AG10803 (cell line): ENCODE measurements at places on chromosomes 12 and 14.

DNA sequence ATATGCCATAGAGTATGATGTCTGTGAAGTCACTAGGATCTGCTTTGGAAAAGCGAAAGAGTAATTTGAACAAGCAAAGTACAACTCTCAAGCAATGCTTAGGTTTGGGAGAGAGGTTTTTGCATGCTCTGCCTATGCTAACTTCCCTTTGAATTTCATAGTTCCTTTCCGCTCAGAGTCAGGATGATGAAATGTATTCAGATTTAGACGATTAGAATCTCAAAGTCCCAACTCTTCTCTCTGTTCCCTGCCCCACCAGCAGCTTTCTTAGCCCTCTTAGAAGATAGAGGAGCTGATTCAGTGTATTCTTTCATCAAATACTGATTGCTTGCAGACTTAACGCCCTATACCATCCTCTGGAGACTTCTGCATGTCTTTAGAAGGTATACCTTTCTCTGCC lies 11.5 kb downstream of the RAB5B start:
- no peak for DNase-seq

DNA sequence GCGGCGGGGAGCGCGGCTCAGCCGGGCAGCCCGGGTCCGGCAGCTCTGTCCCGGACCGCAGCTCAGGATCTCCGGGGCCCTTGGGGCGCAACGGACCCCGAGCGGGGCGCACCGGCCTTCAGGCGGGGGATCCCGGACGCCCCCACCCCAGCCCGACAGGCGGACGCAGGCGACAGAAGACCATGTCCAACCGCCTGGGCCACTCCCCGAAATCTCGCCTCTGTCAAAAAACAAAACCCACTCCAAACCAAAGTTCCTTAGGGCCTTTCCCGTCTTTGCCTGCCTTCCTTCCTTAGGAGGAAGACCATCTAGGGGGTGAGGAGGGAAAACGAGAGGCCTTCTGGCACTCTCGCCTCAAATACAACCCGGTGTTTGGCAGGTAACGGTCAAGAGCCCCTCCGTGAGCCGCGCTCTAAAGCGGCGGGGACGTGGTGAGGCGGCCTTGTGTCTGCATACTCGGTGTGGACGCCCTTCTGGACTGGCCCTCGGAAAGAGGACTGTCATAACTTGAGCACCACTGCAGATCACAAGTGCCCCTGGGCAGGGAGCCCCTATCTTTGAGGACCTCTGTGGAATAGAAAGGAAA lies 604 bp downstream of the HCFC2 start:
- DNase-seq = peak; percentile 14

- no peak for DNase-seq
Measured at GRCh38 chr14:98958632-98959031, 313.4 kb downstream of the BCL11B start.

GRCh38 chr12:4293299-4293965 lies 19.9 kb downstream of the CCND2 start:
- DNase-seq = no peak

DNA sequence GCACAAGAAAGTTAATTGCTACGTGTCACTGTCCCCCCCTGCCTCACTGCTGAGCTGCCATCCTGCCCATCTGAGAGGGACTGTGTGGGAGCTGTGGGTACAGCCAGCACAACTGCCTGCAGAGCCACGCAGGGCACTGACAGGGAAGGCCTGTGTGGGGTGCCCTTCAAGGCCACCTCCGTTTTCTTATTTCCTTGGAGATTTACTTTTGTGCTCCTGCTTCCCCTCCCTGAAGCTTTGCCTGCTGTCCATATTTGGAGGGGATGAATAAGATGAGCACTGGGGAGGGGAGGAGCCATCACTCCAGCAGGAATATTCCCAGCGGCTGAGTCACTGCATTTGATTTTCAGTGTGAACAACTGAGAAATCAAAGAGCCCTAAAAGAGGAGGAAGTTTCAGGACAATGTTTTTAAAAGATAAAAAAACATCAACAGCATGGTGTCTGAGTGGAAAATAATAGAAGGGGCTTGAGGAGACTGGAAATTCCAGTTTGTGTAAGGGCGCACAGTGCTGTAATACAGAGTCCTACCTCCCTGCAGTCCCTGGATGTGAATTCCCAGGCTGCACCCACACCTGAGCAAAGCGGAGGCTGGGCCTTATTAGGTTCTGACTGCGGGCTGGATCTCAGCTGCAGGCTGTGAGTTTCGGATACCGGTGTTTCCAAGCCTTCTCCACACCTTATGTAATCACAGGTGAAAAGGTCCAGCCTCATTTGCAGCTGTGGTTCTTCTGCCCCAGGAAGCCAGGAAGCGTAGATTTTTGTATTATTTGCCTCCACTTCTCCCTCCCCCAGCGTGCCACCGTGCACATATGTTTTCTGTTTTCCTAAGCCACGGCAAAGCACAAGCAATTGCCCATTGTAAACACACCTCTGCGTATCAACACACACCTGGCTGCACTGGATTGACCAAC lies 192.6 kb upstream of the BCL2L14 start:
- peak; percentile 66 for DNase-seq

DNA sequence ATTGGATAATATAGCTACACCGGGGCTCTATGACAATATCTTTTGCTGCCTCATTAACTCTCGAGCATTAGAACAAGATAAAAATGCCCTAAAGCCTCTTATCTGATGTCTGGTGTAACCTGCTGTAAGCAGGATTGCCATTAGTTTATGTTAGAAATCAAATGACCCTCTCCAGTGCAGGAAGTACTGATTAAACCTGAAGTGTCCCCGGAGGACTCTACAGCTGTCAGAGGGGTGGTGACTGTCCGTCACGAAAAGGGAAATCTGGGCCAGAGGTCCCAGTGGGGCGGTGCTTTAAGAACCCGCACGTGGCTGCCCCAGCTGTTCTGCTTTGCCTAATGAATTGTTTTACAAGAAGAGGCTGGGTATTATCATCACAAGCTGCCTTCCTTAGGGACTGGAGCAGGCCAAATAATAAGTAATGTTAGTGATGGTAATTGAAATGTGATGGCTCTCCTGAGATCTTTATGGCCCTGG lies 55.7 kb downstream of the LIN52 start:
- DNase-seq = peak; percentile 7

DNA sequence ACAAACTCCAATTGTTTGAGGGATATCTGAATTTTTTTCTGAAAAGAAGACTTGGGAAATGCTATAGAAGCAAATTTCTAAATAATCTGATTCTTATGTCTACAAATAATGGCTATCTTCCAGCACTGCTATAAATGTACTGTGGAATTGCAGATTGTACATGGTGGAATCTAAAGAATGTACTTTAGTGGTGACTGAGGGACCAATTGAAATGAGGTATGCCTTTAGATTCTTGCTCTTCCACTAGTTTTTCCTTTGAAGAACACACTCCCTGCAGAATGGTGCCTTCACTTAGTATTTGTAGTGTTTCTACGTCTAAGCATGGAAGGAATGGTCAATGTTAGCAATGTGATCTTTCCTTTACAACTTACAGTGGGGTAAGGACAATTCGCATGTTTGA lies 11.7 kb upstream of the PRB4 start:
- no peak for DNase-seq

DNA sequence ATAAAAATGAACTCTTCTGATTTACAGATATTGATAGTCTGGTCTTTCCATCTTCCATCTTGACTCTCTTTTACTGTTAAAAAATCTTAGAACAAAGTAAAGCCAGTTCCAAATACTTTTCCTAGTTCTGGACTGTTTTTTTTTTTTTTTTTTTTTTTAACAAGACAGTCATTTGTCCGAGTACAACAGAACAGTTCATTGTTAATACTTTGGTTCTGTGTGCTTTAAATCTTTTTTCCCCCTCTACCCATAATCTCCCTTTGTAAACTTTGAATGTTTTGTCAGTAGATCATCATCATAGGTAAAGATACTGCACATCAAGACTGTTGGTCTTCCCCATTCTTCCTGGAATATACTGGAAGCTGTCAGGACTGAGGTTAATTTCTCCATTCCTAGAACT lies 38.0 kb downstream of the ADIPOR2 start:
- no peak for DNase-seq

- DNase-seq = no peak
Measured at GRCh38 chr12:78328524-78328923, 497.8 kb downstream of the NAV3 start.

DNA sequence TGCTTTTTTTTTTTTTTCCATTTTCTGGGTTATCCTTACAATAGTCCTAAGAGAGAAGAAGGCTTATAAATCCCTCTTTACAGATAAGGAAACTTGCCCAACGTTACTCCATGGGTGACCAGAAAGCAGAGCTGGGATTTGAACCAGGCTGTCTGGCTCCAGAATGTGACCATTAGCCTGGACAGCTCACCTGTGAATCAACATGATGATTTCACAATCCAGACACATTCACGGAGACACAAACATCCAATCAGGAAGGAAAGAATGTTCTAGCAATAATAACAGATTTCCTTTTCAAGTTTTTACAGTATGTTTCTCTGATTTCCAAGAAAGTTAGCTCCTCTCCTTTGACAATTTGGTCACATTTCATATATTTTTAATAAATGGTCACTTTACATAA lies 118.3 kb downstream of the GALC start:
- DNase-seq = no peak

GRCh38 chr12:19675361-19675760 lies 236.1 kb downstream of the AEBP2 start:
- DNase-seq = no peak

GRCh38 chr12:1804545-1805332 lies 15.6 kb upstream of the LRTM2 start:
- peak; percentile 92 for DNase-seq

DNA sequence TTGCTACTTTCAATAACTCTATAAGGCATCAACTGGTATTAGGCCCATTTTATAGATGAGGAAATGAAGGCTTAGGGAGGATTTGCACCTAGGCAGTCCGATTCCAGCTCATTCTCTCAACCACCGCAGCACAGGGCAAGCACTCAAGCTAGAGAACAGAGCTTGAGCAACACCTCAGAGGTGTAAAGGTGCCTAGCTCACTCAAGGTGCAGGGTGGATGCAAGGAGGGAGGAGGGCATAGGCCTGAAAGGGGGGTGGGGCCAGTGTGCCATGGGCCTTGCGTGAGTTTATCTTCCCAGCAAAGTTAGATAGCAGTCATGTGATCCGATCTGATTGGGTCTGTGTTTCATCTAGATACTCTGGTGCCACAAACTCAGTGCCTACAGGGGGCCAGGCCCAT lies 10.2 kb upstream of the EMP1 start:
- DNase-seq = no peak

DNA sequence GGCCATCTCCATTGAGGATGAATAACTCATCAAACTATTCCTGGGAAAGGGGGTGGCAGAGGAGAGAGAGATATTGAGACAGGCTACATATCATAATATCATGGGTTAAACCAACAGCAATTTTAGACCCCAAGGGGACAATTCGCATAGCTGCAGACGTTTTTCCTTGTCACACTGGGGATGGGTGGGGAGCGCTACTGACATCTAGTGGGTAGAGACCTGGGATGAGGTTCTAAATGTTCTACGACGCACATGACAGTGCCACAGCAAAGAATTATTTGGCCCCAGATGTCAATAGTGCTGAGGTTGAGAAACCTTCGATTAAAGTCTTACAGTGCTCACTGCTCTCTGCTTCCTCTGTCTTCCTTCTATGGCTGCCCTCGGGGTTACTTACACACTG lies 425.6 kb downstream of the NRXN3 start:
- DNase-seq = no peak

DNA sequence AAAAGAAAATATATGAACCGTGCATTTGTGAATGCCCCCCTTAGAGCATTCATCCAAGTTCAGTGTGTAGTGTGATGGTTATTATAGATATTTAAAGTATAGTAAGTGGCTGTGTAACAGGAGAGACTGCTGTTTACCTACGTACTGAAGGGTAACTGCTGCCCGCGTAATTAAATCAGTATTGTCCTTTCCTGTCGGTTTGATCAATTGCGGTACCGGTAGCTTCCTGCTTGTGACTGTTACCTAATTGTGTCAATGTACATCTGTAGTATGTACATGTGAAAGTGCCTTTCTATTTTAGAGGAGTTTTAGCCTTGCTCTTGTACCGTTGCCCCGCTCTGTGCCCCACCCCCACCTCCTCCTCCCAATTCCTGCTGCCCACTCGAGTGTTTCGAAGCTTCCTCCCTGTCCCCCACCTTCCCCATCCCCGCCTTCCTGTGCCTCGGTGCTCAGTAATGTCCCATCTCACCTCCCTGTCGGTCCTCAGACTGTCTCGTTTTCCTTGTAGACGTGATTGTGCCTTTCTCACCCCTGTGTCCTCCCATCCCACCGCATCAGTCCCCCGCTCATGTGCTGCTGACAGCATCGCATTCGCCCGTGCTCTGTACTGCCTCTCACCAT lies 75.0 kb downstream of the KICS2 start:
- no peak for DNase-seq

DNA sequence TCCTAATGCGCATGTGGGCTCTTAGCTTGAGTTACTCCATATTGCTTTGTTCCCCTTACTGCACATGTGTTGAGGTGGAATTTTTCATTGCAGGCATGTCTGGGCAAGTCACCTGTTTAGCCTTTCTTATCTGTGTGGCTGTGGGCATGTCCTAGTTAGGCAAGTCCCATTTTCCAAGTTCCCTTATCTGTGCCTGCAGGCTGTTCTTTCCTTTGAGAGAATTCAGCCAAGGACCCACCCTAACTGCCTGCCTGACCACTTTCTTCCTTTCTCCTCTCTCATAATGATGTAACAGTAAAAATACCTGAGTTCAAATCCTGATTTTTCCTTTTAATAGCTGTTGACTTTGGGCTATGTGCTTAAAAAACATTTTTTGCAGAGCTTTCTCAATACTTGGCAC lies 870.6 kb downstream of the NRXN3 start:
- no peak for DNase-seq

- no peak for DNase-seq
Measured at GRCh38 chr12:77841521-77841920, 10.8 kb downstream of the NAV3 start.

DNA sequence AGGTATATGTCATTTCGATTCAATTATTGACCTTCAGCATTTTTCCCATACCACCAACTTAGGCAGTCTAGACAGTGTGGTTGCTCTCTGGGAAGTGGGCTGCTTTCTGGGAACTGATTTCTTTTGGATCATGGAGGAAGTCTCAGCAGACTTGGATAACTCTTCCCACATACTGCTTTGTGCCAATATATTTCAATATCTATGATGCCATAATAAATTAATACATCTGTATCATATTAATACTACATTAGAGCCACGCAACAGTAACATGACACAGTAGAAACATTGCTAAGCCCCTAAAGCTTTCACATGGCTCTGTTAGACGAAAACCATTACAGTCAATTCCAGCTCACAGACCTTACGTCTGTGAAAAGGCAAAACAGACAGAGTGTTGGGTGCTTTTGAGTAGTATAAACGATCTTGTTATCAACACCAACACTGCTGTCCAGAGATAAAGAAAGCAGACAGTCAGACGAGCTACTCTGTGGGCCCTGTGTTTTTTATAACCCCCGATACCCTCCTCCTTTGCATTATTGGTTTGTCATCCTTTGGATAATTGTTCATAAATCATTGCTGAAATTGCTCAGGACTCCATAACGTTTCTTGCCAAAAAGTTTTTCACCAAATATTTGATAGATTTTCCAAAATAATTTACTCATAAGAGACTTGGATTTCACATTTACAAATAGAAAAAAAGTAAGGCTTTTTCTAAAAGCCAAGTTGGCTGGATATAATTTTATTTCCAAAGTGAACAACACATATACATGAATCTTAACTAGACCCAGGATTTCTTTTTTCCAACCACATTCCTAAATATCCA lies 439.7 kb downstream of the ADAMTS20 start:
- no peak for DNase-seq

- no peak for DNase-seq
Measured at GRCh38 chr12:118494776-118495175, 118.4 kb downstream of the SUDS3 start.
